ENCODE measurements at places on chromosomes 16 and 17.

- DNase-seq: no peak
These were observed 493 bp downstream of the PLSCR3 start for GRCh38 chr17:7393613-7394451.

- no peak for DNase-seq
These were observed 7.7 kb downstream of the CBX4 start for GRCh38 chr17:79831265-79832217.

DNA sequence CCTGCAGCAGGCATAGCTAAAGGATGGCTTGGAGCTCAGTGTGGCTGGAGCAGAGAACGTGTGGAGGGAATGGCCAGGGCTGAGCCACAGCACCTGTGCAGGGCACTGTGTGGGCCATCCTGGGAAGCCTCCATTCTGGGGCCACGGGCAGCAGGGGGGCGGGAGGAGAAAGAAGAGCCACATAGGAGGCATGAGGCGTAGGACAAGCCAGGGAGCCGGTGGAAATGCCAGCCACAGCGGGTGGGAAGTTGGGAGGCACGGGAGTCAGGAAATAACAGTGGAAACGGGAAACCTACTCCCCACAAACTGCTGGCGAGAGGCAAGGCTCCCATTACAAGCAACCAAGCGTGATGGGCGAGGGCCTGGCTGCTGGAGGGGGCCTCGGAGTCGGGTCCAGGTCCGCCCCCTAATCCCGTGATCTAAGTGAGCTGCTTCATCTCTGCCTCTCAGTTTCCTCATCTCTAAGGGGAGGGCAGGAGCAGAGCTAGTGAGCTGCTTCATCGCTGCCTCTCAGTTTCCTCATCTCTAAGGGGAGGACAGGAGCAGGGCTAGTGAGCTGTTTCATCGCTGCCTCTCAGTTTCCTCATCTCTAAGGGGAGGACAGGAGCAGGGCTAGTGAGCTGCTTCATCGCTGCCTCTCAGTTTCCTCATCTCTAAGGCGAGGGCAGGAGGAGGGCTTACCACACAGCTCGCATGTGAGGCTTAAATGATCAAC is 104.9 kb downstream of the ADCY9 start:
- no peak for DNase-seq

- no peak for DNase-seq
These were observed 56.3 kb downstream of the XYLT1 start for GRCh38 chr16:17414421-17414820.

- no peak for DNase-seq
These were observed 50.2 kb downstream of the ARSG start for GRCh38 chr17:68341482-68341881.

- DNase-seq: no peak
These were observed 3.0 kb upstream of the TMEM204 start for GRCh38 chr16:1530349-1530882.
